ENCODE measurements at places on chromosomes 16 and 17.

DNA sequence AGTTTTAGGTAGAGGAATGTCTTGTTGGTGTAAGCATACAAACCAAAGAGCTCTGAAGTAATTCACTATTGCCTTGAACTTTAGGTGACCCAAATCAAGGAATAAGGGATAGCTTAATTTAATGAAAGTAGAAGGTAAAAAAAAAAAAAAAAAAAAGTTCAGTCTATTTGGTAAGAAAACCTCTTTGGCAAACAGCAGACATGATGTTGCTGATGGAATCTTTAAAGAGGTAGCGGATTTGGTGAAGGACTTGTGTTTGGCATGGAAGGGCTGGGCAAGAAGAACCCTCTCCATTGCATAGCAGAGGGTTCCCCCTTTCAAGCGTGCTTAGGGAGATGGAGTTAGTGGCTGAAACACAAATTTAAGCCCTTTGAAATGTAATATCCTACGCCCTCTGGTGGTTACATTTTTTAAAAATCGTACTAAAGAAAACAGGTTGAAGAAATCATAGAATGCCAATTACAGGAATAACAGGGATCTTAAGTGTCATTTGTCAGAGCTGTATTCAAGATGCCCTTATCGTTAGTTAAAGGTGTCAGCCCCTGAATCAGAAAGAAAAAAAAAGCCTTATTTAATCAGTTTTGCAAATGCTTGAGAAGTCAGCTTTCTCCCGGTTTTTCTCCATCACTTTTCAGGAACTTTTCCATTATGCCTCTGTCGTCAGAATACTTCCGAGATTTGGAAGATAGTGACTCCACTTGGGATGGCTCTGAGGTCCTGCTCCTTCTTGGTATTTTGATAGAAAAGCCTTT is 383.1 kb downstream of the KCNJ2 start:
- peak; percentile 65 for DNase-seq

DNA sequence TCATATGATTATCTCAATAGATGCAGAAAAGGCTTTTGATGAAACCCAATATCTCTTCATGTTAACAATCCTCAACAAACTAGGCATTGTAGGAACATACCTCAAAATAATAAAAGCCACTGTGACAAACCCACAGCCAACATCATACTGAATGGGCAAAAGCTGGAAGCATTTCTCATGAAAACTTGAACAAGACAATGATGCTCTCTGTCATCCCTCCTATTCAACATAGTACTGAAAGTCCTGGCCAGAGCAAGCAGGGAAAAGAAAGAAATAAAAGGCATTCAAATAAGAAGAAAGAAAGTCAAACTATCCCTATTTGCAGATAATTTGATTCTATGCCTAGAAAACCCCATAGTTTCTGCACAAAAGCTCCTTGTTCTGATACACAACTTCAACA is 999.2 kb upstream of the GOT2 start:
- DNase-seq: no peak

DNA sequence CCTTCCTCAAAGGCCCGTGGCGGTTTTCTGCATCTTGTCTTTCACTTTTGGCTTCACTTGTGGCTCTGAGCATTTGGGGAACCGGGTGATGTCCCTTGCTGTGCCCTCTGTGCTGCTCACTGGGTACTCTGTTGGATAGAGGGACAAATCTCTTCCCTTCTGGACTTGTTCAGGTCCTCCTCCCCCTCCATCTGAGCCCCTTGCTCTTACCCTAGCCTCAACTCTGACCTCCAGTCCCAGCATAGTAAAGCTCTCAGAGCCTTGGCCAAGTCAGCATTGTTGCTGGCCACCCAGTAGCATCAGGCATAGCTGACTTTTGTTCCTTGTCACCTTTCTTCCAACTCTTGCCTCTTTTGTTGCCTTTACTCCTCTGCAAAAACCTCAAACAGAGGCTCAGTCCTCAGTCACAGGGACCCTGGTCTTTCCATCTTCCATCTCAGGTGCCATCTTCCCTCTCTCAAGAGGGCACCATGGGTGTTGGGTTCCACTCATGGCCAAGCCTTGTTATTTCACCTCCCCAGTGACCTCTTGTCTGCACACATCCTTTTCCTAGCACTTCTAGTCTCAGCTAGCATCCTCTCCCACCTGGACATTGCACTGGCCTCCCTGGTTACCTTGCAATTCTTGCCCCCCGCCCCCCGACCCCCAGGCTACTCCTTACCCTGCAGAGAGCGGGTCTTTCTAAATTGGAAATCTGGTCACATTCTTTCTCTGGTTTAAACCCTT is 393 bp upstream of the PSMB10 start:
- DNase-seq: peak; percentile 87

GRCh38 chr17:2462481-2462880 is 49.2 kb downstream of the METTL16 start:
- DNase-seq: no peak

DNA sequence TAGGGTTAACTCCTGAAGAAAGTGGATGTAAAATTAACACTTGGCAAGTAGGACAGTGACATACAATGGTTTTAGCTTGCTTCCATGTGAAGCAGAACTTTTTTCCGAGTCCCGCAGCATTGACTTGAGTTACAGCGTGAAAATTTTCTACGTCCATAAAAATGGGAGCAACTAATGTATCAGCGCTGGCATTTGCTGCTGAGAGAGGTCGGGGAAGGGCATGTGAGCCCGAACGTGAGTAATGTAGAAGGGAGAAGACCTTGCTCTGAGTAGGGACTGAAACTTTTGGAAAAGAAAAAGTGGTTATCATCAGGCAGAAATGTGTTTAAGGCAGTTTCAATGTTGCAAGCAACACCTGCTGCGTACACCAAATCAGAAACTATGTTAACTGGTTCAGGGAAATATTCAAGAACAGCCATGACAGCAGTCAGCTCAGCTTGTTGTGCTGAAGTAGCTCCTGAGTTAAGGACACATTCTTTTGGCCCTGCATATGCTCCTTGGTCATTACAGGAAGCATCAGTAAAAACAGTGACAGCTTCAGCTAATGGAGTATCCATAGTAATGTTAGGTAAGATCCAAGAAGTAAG is 70.9 kb upstream of the ARL4D start:
- DNase-seq: no peak

DNA sequence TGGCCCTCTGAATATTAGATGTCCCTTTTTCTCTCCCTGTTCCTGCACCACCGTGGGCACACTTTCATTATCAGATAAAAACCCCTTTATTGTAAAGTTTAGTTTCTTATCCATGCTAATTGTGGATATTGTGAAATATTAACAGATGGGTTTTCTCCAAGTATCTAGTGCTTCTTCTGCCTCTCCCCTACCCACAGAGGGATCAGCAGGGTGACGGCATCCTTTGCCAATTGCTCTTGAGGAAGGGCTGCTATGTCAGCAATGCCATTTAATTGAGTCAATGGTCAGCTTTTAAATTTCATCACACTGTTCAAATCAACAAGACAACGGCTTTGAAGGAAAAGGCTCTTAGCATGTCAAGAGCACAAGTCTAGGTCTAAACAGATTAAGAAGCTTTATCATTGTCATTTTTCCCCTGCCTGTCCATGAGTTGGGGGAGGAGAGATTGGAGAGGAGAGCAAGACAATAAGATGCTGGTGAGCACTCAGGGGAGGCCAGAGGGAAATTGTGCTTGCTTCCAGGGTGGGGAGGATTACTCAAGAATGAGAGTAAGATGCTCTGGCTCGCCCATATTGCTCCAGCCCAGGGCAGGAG is 443.0 kb upstream of the CCL2 start:
- DNase-seq: no peak

GRCh38 chr16:35399133-35399532 is 1939.7 kb downstream of the TP53TG3F start:
- DNase-seq: no peak

GRCh38 chr16:85529489-85530369 is 83.4 kb upstream of the GSE1 start:
- DNase-seq: no peak

DNA sequence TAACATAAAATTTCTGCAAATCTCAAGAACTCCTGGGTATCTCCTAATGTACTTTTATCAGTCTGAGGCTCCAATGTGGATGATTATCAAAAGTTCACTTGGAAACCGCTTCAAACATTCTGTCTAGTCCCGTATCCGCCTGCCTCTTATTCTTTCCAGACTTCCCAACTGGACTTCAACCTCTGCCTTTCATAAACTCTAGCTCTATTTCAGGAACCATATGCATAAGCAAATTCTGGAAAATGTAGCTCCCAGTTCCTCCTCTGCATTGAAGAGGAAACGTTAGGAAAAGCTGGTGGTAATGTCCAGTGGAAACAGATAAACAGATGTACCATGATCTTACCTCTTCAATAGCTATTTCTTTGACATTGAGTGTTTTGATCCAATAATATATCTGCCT is 285.0 kb downstream of the KCNJ2 start:
- DNase-seq: no peak

GRCh38 chr16:28179354-28179753 is 32.4 kb downstream of the XPO6 start:
- peak; percentile 22 for DNase-seq

GRCh38 chr16:23362460-23363317 is 60.6 kb downstream of the SCNN1B start:
- DNase-seq: no peak

DNA sequence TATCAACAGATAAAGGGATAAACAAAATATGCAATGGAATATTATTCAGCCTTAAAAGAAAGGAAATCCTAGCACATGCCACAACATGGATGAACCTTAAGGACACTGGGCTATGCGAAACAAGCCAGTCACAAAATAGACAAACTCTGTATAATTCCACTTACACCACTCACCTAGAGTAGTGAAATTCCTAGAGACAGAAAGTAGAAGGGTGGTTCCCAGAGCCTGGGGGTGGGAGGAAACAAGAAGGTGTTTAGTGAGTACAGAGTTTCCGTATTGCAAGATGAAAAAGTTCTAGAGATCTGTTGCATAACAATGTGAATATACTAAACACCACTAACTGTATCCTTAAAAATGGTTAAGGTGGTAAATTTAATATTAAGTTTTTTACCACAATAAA is 10.0 kb downstream of the SPOP start:
- DNase-seq: no peak

DNA sequence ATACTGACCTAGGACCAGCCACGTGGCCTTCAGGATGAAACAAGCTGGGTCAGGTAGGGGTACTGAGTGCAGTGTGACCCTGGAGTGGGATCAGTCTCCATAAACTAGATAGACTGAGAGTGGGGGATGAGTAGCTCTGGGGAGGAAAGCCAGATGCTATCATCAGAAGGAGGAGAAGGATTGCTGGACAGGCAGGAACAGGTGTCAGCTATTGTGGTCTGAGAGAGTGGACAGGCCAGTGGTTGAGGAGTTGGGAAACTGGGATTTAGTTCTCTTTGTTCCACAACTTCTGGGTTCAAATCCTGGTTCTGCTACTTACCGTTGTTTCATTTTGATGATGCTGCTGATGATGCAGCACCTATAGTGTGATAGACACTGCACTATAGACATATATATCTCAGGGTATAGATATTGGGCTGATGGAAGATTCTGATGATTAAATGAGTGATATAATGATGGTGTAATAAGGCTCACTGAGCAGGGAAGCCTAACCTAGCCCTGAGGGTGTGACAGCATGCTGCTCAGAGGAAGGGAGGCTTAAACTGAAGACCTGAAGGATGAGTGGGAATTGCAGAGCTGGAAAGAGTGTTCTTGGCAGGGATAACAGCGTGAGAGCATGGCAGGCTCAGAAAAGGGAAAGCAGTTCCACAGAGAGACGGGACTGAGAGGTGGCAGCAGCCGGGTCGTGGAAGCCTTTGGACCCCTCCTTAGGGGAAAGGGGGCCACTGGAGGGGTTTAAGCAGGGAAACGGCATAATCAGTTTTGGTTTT is 66.0 kb downstream of the SNX20 start:
- no peak for DNase-seq

GRCh38 chr17:55259684-55260111 is 5.1 kb upstream of the HLF start:
- no peak for DNase-seq

GRCh38 chr17:46832945-46833839 is 14.7 kb upstream of the WNT3 start:
- peak; percentile 47 for DNase-seq

- DNase-seq: no peak
These were observed 51.2 kb downstream of the LITAF start for GRCh38 chr16:11535494-11535893.

GRCh38 chr16:89023621-89024511 is 46.9 kb upstream of the CBFA2T3 start:
- DNase-seq: no peak

GRCh38 chr17:17075125-17075781 is 33.0 kb downstream of the MPRIP start:
- no peak for DNase-seq

DNA sequence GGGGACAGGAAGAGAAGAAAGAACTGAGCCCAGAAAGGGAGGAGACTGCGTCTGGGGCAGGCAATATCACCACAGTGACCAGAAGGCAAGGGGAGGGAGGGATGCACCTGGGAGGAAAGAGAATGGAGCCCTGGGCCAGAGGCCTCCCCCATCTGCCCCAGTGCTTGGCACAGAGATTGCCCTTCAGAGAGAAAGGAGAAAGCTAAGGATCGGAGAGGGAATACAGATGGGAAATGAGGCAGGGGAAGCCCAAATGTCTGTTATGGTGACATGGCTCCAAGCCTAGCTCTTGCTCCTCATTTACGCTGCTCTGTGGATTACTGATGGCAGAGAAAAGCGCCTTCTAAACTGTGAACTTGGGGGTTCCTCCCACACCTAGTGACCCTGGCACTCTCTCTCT is 47.2 kb downstream of the PIPOX start:
- DNase-seq: no peak

DNA sequence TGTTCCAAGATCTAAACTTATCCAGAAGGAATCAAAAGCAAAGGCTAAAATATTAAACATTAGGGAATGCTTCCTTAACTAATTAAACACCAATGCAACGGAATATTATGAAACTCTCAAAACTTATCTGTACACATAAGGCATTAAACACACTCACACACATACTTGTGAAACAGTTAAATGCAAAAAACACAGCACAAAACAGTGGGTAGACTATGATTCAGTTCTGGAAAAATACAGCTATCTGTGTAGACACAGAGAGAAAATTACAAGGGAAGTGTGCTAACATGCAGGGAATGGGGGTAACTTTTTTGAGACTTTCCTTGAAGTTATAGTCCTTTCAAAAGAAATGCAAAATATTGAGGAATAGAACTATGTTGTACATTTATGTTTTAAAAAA is 36.7 kb upstream of the CCL1 start:
- DNase-seq: no peak
